ENCODE measurements at places on chromosomes 4 and X. TPM values are rescaled to one million over a fixed set of nuclear protein-coding genes. Genes with fewer than 3 reads are reported as not detected.

Gene TKTL2
- not detected for total RNA-seq

Gene OTUD6A
- not detected for total RNA-seq

Gene MAGEC1
- not detected for total RNA-seq

Gene LRIT3
- not detected for total RNA-seq

Gene CCDC160
- not detected for total RNA-seq

Gene GK
- total RNA-seq, result 1.1 TPM

Gene STARD8
- total RNA-seq, result 0.98 TPM

Gene TMEM33
- total RNA-seq, result 26.0 TPM

Gene CHRDL1
- total RNA-seq, result 7.7 TPM

Gene SPP1
- not detected for total RNA-seq

Gene SPCS3
- 42.2 TPM for total RNA-seq

Gene PAQR3
- 4.0 TPM for total RNA-seq

Gene HTN1
- not detected for total RNA-seq

Gene LAGE3
- 37.9 TPM for total RNA-seq

Gene ARR3
- not detected for total RNA-seq

Gene TBX22
- total RNA-seq, result 0.31 TPM

Gene NEXMIF
- not detected for total RNA-seq

Gene RTL5
- total RNA-seq, result 3.9 TPM

Gene PLXNA3
- total RNA-seq, result 13.2 TPM

Gene NEK1
- 6.9 TPM for total RNA-seq

Gene MND1
- 0.50 TPM for total RNA-seq

Gene MAGEA2
- total RNA-seq, result not detected

Gene ARHGAP24
- total RNA-seq, result 44.7 TPM

Gene CTAG1B
- not detected for total RNA-seq

Gene DOK7
- not detected for total RNA-seq

Gene MGAT4D
- not detected for total RNA-seq

Gene HEPH
- total RNA-seq, result 47.3 TPM

Gene SPANXC
- total RNA-seq, result not detected

Gene SERTM2
- not detected for total RNA-seq

Gene MMRN1
- total RNA-seq, result 0.83 TPM

Gene RRH
- total RNA-seq, result not detected

Gene TNMD
- 0.10 TPM for total RNA-seq

Gene EVC2
- total RNA-seq, result 13.7 TPM

Gene BMP3
- not detected for total RNA-seq

Gene ARHGEF6
- 4.2 TPM for total RNA-seq

Gene EVC
- total RNA-seq, result 96.1 TPM

Gene FAM47E
- total RNA-seq, result 0.44 TPM

Gene RADX
- 0.19 TPM for total RNA-seq

Gene AGTR2
- not detected for total RNA-seq

Gene CXXC4
- not detected for total RNA-seq

Gene CPLX1
- not detected for total RNA-seq
